CD4-positive, alpha-beta T cell treated with Interleukin-1 beta for 1 hour (primary cell): ENCODE measurements at places on chromosomes 7 and 10.

DNA sequence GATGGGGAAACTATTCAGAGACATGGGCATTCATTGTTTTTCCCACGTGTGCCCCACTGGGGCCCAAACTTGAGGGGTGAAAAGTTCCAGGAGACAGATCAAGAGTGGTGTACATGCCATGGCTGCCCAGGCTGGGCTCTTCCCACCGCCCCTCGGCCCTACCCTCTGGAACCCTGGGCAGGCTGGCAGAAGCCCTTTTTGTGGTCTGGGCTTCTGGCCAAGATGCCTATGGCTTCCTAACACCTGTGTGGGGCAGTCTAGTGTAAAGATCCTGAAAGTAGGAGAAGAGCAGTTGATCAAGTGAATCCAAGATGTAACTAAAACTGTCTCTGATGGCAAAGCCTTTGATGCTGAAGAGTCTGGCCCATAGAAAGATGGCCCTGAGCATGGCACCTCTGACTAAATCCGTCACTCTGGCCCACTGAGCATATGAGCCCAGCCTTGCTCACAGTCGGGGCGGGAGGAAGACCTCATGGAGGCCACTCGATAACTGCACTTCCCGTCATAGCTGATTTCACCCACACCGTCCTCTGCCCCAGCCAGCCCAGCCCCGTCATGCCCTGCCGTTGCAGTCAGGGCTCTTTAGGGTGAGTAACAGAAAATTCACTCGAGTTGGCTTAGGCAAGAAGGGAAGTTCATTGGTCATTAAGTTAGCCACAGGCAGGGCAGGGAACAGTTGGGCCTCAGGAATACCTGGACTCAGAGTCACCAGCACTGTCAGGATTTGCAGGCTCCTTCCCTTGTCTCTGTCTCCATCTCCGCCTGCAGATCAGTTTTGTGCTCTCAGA is 37.9 kb upstream of the MTPAP start:
- DNase-seq = no peak

GRCh38 chr10:74104996-74105395 is 45.6 kb downstream of the AP3M1 start:
- DNase-seq = no peak

DNA sequence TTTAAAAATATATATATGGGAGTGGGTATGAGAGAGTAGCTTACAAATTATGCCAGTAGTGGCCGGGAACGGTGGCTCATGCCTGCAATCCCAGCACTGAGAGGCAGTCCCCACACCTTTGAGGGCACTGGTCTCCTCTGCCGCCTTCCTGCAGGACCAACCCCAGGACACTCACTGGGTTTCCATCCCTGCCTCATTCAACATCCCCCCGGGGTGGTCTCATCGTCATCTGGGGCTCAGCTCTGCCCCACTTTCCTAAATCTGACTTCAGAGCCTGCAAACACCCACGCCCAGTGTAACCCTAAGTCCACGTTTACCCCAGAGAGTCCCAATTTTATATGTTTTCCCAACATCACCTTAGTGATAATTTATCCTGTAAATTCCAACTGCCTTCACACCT is 96.5 kb downstream of the DIP2C start:
- no peak for DNase-seq

GRCh38 chr7:48035967-48036478 is 680 bp downstream of the C7orf57 start:
- DNase-seq = peak; percentile 4

GRCh38 chr7:81926154-81926553 is 156.3 kb upstream of the HGF start:
- DNase-seq = no peak

- no peak for DNase-seq
Measured at GRCh38 chr10:11125004-11125403, 107.3 kb downstream of the CELF2 start.

DNA sequence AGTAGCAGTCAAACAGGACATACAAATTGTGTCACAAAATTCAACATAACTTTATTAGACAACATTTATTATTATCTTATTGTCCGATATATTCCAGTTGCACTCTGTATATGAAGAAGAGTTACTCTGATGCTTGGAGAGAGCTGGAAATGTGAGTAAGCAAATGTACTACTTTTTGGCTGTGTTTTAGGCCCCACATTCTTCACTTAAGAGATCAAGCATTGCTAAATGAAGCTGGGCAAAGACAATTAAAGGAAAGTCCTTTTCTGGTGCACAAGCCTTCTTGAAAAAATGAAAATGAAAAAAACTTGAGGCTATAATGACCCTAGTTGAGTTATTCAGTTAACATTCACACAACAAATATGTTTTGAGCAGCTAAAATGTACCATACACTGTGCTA is 26.1 kb downstream of the MYPN start:
- no peak for DNase-seq

DNA sequence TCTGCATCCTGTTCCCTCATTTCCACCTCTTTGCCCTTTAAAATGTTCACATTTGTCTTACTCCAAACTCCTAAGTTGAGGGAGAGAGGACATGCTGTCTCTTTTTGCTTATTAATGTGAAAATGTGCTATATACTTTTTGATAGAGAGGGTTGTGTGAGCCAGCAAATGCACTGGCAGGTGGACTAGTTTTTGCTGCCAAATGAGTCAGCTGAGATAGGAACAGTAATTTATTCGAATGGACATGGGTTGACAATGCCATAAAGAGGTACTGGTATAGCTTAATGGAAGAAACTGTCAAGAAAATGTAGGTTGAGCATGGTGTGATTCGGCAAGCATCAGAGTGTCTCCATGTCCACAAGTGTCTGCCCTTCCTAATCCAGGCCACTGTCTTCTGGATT is 9.2 kb upstream of the TRUB1 start:
- no peak for DNase-seq

DNA sequence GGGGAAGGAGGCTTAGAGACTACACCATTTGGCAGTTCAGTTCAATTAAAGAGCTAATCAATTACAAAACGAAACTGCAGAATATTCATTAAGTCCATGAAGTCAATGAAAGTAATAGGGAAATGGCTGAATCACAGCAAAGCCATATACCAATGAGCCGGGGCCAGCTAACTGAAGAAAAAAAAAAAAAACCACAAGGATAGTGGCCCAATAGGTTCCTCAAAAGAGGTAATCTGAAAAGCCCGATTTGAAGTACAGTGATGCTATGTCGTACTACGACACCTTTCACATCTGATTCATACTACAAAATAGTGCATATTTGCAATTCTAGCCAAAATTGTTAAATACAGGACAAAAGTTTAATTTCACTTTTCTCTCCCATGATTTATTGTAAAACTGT is 2.5 kb downstream of the ARHGAP12 start:
- no peak for DNase-seq

DNA sequence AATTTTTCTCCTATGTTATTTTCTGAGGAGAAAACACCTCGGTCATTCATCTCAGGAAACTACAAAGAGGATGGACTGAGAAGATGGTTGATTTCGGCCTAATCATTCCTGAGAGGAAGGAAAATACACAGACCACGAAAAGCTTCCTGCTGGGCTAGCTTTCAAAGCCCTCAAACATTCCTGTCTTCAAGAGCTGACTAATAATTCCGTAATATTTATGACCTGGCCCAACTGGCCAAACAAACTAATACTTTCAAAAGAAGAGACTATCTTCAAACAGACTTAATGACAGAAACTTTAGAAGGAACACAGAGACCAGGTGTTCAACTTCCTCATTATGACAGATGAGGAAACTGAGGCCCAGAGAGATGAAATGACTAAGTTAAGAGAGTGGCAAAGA is 215.1 kb upstream of the FRMD4A start:
- no peak for DNase-seq

- DNase-seq = no peak
Measured at GRCh38 chr10:104076743-104077160, 8.9 kb downstream of the COL17A1 start.
